ENCODE measurements at places on chromosomes 13 and 19.

- H3K27me3 ChIP-seq, result no peaks in the 10 kb centered on the region
- peaks cover 18% of the 10 kb centered on the region for H3K36me3 ChIP-seq
- no peak overlapping the region for H3K27ac ChIP-seq
- peaks cover 4% of the 10 kb centered on the region for H3K4me1 ChIP-seq
Observed at GRCh38 chr13:51605698-51606097, 21.4 kb downstream of the WDFY2 start.

- peaks cover 25% of the 10 kb centered on the region for H3K4me1 ChIP-seq
- DNase-seq, result no peak
- H3K27ac ChIP-seq, result no peak overlapping the region
Observed at GRCh38 chr19:2540646-2541454, 64.9 kb downstream of the GADD45B start.

- no peaks in the 10 kb centered on the region for H3K27me3 ChIP-seq
- DNase-seq, result peak; percentile 91
- H3K4me1 ChIP-seq, result peaks cover 4% of the 10 kb centered on the region
- H3K36me3 ChIP-seq, result no peaks in the 10 kb centered on the region
Observed at GRCh38 chr19:2962018-2962670, 15.2 kb upstream of the TLE6 start.

DNA sequence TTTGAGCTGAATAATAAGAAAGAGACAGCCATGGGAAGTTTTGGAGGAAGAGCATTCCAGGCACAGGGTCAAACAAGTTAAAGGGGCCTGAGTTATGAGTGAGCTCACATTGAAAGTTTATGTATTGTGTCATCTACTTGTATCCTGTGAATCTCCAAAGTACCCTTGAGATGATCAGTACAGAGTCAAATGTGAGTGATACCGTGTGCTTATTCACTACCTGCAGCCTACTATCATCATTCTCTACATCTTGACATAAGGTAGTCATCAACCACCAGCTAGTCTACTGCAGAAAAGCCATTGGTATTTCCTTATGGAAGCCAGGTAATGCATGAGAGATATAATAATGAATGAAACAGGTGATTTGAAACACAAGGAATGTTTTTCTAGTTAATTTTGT is 3.0 kb upstream of the KCTD12 start:
- peaks cover 20% of the 10 kb centered on the region for H3K4me1 ChIP-seq
- peaks cover 56% of the 10 kb centered on the region for H3K27me3 ChIP-seq
- no peak overlapping the region for H3K4me3 ChIP-seq

DNA sequence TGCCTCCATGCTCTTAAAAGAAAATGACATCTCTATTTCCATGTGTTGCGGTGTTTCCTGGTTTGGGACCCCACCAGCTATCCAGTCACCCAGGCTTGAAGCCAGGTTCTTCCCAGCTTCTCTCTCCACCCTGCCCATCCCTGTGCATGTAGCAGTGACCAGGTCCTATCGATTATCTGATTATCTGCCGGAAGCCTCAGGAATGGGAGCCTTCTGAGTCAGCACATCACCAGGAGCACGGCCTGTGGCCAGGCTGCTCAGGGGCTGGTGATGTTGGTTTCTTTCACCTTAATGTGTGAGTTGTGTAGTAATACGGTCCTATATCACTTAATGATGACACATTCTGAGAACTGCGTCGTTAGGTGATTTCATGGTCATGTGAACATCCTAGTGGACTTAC is 33.7 kb downstream of the PPP1R37 start:
- peaks cover 14% of the 10 kb centered on the region for H3K4me1 ChIP-seq
- H3K36me3 ChIP-seq, result no peaks in the 10 kb centered on the region
- H3K27me3 ChIP-seq, result no peaks in the 10 kb centered on the region
- no peak overlapping the region for H3K27ac ChIP-seq
- H3K4me3 ChIP-seq, result no peak overlapping the region

DNA sequence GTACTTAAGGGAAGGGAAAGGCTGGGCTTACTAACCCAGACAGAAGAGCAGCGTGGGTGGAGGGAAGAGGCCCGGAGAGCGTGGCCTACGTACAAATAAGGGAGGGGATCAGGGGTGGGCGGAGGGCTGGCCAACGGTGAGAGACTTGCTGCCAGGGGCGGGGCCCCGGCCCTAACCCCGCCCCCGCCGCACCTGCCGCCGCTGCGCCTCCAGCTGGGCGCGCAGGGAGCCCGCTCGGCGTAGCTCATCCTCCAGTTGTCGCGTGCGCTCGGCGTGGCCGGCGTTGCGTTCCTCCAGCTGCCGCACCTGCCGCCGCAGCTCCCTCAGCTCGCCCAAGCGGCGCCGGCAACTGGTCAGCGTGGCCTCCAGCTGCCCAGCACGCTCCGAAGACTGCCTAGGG is 5.7 kb downstream of the HOOK2 start:
- H3K4me1 ChIP-seq, result peaks cover 14% of the 10 kb centered on the region
- H3K36me3 ChIP-seq, result no peaks in the 10 kb centered on the region
- H3K27me3 ChIP-seq, result no peaks in the 10 kb centered on the region
- H3K27ac ChIP-seq, result no peak overlapping the region
- no peak overlapping the region for H3K4me3 ChIP-seq

GRCh38 chr19:10260141-10260584 is 8.1 kb downstream of the MRPL4 start:
- no peaks in the 10 kb centered on the region for H3K27me3 ChIP-seq
- H3K4me3 ChIP-seq, result peak overlapping the region; percentile 70
- H3K4me1 ChIP-seq, result peaks cover 24% of the 10 kb centered on the region
- H3K36me3 ChIP-seq, result peaks cover 39% of the 10 kb centered on the region

GRCh38 chr13:40776232-40776631 is 5.2 kb upstream of the MRPS31 start:
- peak overlapping the region; percentile 99 for H3K27ac ChIP-seq
- no peaks in the 10 kb centered on the region for H3K27me3 ChIP-seq
- H3K36me3 ChIP-seq, result no peaks in the 10 kb centered on the region
- peak; percentile 71 for DNase-seq
- H3K4me3 ChIP-seq, result peak overlapping the region; percentile 77

DNA sequence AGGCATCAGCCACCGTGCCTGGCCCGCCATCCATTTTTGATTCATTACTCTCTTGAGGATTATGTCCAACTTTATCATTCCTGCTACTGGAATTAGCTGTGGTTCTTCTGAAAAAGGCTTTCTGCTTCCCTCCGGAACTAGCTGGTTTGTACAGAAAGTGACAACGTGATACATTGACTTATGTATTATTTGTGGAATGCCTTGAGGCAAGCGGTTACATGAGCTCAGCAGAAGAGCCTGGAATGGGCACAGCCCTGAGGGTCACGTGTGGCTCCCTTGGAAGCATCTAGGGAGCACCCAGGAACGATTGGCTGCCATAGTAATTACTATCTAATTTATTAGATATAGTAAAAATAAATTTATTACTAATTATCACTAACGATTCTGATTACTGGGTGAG is 14.4 kb upstream of the RETN start:
- no peak overlapping the region for H3K27ac ChIP-seq
- H3K4me1 ChIP-seq, result peaks cover 22% of the 10 kb centered on the region
- no peaks in the 10 kb centered on the region for H3K36me3 ChIP-seq
- DNase-seq, result no peak
- peaks cover 2% of the 10 kb centered on the region for H3K27me3 ChIP-seq
- H3K4me3 ChIP-seq, result no peak overlapping the region

DNA sequence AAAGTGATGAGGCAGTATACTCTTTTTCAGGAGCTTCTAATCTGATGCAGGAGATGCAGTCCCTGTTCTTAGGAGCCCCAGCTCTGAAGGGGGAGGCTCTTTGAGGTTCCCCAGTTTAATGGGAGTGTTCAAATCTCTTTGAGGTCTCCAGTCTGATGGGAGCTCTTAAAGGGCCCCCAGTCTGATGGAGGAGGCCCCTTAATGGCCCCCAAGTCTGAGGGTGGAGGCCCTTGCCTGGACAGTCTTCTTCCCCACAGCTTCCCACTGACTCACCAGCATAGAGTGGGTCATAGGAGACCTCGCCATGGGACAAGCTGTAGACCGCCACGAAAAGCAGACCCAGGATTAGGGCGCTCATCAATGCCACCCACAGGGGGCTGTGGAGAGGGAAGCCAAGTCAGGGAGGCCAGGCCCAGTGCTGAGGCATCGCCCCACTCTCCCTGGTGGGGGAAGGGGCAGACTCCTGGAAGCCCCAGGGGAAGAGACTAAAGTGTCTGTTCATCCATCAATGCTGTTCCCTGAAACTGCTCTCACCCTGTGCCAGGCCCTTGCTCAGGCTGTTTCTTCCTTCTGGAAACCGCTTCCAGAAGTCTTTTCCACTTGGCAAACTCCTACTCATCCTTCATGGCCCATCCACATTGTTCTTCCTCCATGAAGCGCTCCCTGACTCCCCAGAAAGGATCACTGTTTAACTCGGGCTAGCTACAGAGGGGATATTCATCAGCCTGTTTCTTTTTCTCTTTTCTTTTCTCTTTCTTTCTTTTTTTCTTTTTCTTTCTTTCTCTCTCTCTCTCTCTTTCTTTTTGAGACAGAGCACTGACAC is 2.1 kb downstream of the TM6SF2 start:
- no peak for DNase-seq
- H3K27me3 ChIP-seq, result peaks cover 28% of the 10 kb centered on the region
- H3K27ac ChIP-seq, result no peak overlapping the region

- no peak overlapping the region for H3K4me3 ChIP-seq
- DNase-seq, result no peak
- H3K27ac ChIP-seq, result no peak overlapping the region
- no peaks in the 10 kb centered on the region for H3K27me3 ChIP-seq
- H3K4me1 ChIP-seq, result no peaks in the 10 kb centered on the region
Observed at GRCh38 chr13:78401873-78402707, 201.3 kb downstream of the POU4F1 start.

- H3K36me3 ChIP-seq, result no peaks in the 10 kb centered on the region
- no peaks in the 10 kb centered on the region for H3K27me3 ChIP-seq
- DNase-seq, result no peak
Observed at GRCh38 chr13:85277748-85278147, 521.5 kb downstream of the SLITRK6 start.

DNA sequence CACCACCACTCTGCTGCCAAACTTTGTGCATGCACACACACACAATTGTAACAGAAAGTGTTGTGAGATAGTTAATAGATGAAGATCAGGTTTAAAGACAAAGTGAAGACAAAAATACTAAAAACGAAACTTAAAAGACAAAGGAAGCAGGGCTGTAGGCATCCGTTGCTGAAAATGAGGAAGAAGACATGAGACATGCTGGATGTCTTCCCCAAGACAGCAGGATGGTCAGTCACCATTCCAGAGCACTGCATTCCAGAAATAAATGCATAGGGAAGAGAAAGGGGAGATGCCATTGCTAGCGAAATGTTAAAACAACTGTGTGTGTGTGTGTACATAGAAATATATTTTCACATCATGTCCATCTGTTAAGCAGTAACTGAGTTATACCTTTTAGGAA is 520.1 kb downstream of the SUCLA2 start:
- no peak overlapping the region for H3K4me3 ChIP-seq
- H3K27me3 ChIP-seq, result no peaks in the 10 kb centered on the region
- H3K4me1 ChIP-seq, result no peaks in the 10 kb centered on the region
- DNase-seq, result no peak
- H3K27ac ChIP-seq, result no peak overlapping the region
- H3K36me3 ChIP-seq, result no peaks in the 10 kb centered on the region

DNA sequence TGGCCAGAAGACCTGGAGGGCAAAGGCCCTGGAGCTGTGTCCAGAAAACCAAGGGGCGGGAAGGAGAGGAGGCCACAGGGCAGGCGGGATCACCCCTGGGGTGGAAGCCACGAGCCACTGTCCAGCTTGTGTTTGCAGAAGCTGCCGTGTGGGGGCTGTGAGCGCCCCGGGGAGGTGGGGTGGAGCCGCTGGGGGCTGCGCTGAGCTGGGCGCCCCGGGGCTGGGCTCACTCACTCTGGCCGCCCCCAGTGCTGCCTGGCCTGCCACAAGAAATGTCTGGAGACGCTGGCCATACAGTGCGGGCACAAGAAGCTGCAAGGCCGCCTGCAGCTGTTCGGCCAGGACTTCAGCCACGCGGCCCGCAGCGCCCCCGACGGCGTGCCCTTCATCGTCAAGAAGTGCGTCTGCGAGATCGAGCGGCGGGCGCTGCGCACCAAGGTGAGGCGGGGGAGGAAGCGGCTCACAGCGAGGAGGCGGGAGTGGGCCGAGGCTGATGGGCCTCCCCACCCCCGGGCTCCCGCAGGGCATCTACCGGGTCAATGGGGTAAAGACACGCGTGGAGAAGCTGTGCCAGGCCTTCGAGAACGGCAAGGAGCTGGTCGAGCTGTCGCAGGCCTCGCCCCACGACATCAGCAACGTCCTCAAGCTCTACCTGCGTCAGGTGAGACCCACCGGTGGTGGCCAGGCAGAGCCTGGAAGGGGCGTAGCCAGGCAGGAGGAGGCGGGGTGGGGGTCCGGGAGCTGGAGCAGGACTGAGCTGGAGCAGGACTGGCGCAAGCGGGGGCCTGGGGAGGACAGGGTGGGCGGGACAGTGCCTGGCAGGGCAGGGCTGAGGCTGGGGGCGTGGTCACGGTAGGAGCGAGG is 13.6 kb downstream of the POLR2E start:
- no peaks in the 10 kb centered on the region for H3K27me3 ChIP-seq
- peaks cover 27% of the 10 kb centered on the region for H3K4me1 ChIP-seq
- peaks cover 61% of the 10 kb centered on the region for H3K36me3 ChIP-seq
- peak overlapping the region; percentile 37 for H3K27ac ChIP-seq
- DNase-seq, result no peak
- no peak overlapping the region for H3K4me3 ChIP-seq
